ENCODE measurements at places on chromosomes 7 and 10.

DNA sequence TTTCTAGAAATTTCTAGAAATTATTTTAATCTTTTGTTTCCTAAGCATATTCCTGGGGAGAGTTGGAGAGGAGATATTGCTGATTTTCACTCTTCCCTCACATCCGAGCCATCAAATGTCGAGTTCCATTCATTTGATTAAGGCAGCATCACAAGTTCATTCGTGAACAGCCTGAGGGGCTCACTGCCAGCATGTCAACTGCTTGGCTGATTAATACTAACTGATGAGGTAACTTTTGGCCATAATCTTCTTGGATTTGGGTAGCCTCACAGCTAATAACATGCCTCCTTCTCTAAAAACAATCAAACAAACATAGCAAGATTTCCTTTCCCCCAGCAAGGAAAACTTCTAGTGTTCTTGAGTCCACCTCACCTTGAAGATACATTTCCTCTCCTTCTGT lies 87.1 kb upstream of the AFAP1L2 start:
- DNase-seq: no peak

GRCh38 chr7:50309721-50310120 lies 5.2 kb downstream of the IKZF1 start:
- DNase-seq: no peak

DNA sequence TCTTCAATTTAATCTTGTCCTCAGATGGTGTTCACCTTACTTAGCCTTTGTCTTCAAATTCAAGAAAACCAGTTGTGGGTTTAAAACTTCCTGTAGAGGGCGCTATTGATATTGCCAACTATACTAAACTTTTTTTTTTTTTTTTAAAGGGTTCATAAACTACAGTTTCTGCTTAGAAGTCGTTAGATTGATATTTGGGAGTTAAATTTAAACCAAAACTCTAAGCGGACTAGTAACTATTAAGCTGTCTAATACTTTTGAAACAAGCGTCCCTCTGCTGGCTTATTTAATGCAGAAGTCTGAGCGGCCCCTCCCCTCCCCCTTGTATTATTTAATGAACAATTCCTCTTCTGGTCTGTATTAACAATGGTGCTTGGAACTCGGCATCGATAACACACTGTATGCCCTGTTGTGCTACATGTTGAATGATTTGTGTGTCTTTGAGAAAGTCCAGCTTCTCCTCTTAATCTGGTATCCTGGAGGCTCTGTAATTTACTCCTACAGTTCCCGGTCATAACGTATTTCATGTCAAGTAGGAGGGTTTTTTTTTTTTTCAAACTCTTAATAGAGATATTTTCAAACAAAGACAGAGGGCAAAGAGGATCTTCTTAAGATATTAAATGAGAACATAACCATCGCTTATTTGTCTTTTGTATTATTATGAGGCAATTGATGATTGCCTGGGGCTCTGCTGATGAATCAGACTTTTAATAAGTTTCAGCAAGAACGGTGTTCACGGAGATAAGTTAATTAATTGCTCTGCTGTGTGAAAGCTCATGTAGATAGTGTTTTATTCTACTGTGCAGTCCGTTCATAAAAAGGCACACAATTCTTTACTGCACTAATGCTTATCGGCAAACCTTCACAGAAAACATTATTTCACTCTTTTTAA lies 22.6 kb upstream of the CREB5 start:
- DNase-seq: no peak

- DNase-seq: no peak
These were observed 239.6 kb upstream of the ETV1 start for GRCh38 chr7:14229047-14229446.

DNA sequence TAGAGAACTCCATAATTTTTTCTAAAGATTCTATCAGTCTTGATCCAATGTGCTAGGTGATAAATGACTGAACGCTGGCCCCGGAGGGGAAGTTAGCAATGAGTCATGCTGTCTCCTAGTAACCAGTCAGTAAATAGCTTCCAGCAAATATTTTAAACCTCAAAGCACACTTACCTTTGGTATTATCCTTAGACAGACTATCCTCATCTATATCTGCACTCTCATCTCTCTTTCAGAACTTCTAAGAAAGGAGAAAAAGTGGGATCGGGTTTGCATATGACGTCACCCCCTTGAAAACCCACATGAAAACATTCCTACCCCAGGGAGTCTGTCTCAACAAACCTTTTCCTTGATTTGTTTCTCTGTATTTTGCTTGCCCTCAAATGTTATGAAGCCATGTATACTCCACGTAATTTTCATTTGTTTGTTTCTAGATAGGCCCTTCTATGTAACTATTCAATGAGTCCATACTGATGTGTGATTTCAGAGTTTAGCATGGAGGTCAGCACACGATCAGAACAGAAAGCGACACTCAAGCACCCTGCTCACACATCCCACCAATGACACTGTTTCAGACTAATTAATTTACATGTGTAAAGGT lies 174.9 kb upstream of the NRP1 start:
- peak; percentile 6 for DNase-seq

GRCh38 chr7:84191261-84191660 lies 3.3 kb downstream of the SEMA3A start:
- no peak for DNase-seq

DNA sequence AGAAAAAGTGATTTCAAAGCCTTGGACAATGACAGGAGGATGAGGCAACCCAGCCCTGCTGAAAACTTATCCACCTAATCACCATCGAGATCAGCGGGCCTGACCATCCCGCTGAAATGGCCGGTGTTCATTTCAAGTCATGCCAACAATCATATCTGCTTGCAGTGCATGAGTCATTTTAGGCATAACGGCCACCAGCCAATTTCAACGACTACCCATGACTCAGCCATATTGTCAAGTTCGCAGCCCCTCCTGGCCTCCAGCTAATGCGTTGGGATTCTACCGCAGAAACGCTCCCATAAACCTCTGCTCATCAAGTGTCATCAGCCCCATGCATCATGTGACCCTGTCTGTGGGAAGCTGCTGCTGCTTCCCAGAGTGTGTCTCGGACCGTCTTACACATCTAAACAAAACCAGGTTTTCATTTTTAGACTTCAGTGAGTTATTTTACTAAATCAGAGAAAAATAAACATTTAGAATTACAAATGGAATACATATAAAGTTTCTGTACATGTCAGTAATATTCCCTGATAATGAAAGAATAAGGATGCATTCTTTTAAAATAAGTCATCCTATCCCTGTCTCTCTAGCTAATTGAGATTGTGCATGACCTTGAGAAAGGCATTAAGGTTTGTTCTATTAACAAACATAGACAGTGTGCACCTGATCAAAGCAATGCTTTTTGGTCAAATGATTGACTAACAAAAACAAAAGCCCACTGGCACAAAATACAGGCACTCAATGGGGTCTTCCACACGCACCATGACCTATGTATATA lies 188.9 kb downstream of the ADAM12 start:
- no peak for DNase-seq

DNA sequence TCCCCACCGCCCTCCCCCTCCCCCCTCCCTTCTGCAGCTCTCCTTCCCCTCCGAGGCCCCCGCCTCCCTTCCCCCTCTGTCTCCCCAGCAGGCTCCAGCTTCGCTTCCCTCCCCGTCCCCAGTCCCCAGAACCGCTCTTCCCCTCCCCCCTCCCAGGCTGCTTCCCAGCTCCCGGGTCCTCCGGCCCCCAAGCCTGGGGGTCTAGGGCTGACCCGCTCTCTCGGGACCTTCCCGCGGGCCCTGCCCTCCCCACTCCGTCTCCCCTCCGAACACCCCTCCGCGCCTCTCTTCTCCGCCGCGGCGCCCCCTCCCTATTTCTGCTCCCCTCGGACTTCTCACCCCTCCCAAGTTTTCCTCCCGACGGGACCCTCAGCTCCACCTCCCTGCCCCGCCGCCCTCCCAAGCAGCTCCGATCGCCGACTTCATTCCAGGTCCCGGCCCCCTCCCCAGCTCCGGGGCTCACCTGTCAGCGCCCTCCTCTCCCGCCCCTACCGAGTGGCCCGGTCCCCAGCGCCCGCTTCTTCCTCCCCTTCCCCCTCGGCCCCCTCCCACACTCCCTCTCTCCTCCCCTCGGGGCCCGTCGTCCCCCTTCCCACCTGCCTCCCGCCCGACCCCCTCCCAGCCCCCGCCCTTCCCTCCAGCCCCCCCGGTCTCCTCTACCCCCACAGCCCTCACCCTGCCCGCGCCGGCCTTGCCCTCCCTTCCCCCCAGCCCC lies 990 bp downstream of the ZNF467 start:
- DNase-seq: peak; percentile 52

- DNase-seq: no peak
These were observed 140.7 kb downstream of the RGS10 start for GRCh38 chr10:119401671-119402395.

GRCh38 chr10:126979311-126979710 lies 74.1 kb downstream of the DOCK1 start:
- DNase-seq: no peak

- DNase-seq: no peak
These were observed 8.3 kb downstream of the FGF8 start for GRCh38 chr10:101767600-101767945.

GRCh38 chr10:105237685-105238084 lies 596.6 kb downstream of the SORCS3 start:
- no peak for DNase-seq

DNA sequence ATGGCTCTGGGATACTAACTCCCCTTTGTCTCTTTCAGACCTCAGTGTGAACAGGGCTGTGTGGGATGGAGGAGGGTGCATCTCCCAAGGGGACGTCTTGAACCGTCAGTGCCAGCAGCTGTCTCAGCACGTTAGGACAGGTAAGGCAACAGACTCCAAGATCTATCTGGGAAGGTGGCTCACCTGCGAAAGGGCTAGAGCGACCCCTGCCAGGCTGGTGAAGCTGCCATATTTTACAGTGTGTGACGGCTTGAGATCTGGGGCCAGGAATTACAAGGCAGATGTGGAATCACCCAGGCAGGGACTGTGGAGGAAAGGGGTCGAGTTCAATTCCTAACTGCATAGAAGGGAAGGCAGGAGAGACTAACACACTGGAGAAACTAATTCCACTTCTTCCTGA lies 11.2 kb downstream of the MUC17 start:
- no peak for DNase-seq

DNA sequence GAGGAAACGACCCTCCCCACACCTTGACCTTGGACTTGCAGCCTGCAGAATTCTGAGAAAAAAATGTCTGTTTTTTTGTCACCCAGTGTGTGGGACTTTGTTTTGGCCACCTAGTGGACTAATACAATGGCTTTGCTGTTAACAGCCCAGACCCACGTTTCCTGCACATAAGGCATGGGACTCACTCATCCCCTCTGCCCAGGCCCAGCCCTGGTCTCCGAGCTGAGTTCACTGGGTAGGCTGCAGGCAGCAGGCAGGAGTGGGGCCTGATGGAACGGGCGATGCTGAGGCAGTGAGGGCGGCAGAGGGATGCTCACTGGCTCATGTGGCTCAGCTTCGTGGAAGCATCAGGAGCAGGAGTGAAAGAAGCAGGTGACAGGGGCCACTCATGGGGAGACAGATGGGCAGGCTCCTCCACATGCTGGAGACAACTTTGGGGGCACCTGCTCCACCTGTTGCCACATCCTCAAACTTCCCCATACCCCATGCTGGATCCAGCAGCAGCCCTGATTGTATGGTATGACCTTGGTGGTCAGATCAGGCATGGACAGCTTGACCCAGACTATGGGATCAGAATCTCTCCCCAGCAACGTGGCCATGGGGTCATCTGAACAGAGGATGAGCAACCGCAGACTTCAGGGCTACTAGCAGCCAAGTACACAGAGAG lies 65.8 kb upstream of the ANTXRL start:
- no peak for DNase-seq

- DNase-seq: no peak
These were observed 93.3 kb upstream of the FZD8 start for GRCh38 chr10:35735412-35735811.

DNA sequence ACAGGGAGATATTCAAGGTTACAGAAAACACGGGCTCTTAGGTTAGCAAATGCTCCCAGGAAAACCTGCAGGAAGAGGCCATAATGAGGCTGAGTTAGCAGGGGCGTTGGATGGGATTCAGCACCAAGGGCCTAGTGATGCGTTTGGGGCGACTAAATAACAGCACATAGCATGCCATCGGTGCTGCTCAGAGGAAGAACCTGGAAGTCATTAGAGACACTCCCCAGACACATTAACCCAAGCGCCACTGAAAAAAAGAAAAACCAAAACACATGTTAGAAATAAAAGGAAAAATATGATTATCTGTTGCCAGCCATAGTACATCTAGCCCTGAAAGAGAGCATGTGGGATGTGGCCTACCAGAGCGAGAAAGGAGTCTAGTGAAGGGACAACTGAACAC lies 28.8 kb upstream of the OPALIN start:
- no peak for DNase-seq

DNA sequence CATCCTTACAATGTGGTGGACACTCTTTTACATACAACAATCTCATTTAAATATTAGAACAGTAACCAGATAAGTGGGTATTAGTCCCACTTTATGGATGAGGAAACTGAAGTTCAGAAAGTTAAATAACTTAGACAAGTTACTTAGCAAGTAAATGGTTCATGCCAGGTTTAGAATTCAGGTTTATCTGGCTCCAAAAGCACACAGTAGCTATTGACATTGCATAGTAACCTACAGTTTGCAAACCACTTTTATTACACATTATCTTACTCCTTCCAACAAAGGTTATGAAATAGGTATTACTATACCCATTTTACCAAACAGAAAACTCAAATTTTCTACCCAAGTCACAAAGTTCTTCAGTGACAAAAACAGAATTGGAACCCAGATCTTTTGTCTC lies 19.7 kb upstream of the NKX2-3 start:
- no peak for DNase-seq

GRCh38 chr10:44567471-44567870 lies 182.6 kb upstream of the CXCL12 start:
- no peak for DNase-seq

DNA sequence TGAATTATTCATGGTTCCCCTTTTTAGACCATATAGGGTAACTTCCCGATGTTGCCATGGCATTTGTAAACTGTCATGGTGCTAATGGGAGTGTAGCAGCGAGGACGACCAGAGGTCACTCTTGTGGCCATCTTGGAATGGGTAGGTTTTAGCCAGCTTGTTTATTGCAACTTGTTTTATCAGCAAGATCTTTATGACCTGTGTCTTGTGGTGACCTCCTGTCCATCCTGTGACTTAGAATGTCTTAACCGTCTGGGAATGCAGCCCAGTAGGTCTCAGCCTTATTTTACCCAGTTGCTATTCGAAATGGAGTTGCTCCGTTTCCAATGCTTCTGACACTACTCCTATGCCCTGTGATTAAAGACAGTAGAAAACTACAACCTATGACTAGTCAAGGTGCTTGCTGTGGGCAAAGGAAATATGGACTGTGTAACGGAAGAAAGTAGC lies 18.8 kb upstream of the PAXIP1 start:
- no peak for DNase-seq

- no peak for DNase-seq
These were observed 16.1 kb downstream of the COL28A1 start for GRCh38 chr7:7519528-7519927.

- DNase-seq: no peak
These were observed 146.3 kb upstream of the GPR26 start for GRCh38 chr10:123519861-123520260.

GRCh38 chr10:89373916-89374711 lies 3.7 kb upstream of the IFIT1B start:
- DNase-seq: no peak

DNA sequence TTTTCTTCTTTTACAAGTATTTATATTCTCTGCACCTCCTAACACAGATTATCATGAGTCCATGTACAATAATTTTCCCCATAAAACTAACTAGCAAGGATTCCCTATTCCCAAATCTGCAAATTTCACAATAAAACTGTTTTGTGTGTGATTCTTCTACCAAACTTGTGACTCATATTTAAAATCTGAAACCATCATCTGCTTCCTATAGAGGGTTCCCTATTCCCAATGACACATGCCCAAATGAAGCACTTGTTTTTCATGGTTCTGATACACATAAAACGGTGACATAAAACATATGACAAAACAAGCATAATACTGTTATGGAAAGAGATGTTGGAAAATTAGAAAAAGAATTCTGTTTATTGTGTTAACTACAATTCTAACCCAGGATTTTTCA lies 657.6 kb downstream of the PARD3 start:
- no peak for DNase-seq

All from endothelial cell (in vitro differentiated cells).